A172 (cell line): ENCODE measurements at places on chromosomes 16 and 17. TPM values are rescaled to one million over a fixed set of nuclear protein-coding genes. Genes with fewer than 3 reads are reported as not detected.

GRCh38 chr17:61385577-61386236, 13.9 kb upstream of the TBX2 start:
- no peak for DNase-seq

FZD2 gene
- 18.2 and 24.4 TPM in 2 replicates for total RNA-seq

NACA2 gene
- not detected in 2 replicates for total RNA-seq

DNA sequence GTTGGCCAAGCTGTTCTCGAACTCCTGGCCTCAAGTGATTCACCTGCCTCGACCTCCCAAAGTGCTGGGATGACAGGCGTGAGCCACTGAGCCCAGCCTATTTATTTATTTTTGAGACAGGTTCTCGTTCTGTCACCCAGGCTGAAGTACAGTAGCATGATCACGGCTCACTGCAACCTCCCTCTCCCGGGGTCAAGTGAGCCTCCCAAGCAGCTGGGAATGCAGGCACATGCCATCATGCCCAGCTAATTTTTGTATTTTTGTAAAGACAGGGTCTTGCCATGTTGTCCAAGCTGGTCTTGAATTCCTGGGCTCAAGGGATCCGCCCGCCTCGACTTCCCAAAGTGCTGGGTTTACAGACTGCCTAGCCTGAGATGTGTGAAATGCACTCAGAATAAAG, 10.2 kb upstream of the SEC14L1 start:
- DNase-seq, result no peak

DNA sequence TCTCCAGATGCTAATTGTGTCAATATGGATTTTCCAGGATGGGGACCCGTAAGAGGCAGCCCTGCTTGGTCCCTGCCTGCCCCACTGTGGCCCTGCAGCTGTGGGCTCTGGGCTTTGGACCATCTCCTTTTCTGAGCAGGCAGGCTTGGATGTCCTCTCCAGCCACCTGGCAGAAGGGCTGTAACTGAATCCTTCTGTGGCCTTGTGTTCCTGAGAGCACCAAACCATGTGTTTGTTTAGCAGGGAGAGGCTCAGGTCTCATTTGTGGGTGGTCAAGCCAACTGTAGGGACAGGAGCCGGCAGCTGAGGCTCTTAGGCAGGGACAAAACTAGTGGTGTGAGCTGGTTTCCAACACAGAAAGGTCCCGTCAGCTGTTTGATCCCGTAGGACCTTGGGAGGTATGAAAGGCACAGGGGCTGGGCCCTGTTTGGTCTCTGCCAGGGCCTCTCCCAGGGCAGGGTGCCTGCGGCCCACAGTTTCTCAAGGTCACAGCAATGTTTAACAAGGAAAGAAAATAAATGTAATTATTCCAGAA, 18.5 kb downstream of the SEC14L5 start:
- DNase-seq, result no peak

GRCh38 chr16:19694989-19695388, 23.0 kb downstream of the KNOP1 start:
- DNase-seq, result no peak

GRCh38 chr16:16029431-16030011, 80.1 kb downstream of the ABCC1 start:
- DNase-seq, result no peak

DNA sequence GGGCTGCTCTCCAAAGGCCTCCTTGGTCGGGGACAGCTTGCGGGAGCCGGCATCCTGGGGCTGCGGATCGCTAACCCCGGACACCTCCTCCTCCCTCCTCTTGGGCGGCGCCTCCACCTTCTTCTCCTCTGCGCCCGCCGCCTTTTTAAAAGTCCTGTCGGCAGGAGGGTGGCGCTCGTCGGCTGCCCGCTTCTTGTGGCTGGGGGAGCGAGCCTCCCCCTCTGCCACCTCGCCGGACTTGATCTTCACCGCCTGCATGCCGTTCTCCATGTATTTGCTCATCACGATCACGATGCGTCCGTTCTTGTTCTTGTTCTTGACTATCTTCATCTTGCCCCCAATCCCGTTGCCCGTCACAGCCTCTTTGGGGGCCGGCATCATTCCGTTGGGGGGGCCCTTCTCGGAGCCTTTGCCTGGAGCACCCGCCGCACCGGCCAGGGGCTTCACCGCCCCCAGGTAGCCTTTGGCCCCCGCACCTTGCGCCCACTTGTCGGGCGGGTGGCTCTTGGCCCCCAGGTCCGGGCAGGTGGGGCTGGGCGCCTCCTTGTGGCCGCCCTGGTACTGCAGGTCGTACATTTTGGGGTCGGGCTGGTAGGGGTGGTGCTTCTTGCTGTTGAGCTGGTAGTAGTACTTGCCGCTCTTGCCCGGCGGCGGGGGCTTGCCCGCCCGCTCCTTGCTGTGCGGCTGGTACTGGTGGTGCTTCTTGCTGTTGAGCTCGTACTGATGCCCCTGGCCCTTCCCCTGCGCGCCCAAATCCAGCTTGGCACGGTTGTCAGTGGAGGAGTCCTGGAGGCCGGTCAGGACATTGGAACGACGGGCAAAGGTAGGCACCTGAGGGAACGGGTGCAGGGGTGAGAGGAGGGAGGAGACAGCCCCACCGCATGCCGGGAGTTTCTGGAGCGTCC, 4.4 kb downstream of the CBX4 start:
- no peak for DNase-seq

DNA sequence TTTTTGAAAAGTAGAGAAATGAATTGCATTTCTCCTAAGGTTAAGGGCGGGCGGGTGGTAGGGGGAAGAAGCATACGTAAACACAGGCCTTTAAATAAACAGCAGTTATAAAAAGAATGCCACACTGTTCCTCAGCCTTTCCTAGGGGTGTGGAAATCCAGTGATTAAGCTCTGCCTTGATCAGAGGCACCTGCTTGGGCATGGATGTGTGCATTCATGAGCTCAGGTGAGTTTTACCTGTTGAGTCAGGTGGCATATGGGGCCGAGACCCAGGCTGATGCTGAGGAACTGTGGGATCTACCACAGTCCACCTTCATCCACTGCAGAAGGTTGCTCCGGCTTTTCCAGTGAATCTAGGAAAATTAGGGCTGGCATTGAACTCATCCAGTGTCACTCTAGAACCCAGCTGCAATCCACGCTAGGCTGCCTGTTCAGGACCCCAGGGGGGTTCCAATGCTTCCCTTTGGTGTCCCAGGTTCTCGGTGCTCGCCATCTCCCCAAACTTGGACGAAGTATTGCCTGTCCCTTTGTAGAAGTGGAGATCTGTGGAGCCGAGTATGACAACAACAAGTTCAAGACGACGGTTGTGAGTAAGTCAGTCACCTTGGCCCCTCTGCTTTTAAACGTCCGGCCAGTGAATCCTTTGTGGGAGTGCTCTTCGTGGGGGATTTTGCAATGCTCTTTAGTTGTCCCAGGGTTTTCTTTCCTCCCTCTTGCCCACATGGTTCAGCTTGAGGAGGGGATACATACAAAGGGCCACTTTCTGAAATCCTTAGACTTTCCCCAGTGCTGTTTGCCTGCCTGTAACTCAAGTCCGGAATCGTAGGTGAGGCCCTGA, 72.7 kb downstream of the SDR42E1 start:
- no peak for DNase-seq

DNA sequence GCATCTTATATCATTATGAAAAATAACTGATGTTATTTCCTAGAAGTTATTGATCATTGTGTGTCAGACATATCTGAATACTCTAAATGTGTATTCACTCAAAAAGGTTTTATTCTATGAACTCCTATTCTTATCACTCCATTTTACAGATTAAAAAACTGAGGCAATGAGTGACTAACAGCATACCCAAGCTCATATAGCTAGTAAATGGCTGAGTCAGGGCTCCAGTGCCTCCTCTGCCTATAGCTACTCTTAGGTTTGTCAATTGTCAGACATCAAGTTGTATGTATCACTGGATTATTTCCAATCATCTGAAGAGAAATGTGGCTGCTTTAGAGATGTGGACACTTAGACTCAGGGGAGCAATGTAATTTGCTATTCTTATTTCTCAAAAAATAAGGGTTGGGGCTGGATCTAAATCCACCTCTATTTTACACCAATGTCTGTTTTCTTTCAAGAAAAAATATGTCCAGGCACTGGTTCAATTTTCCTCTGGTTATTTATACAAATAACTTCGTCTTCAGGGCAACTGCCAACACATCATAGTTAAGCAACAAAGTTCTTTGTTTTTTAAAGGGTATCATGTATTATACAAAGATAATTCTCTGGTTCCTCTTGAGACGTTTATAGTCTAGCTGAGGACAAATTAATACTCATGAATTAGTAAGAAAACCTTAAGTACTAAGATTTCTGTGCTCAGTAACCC, 328.9 kb upstream of the MAF start:
- no peak for DNase-seq

UMOD gene
- total RNA-seq, result not detected in 2 replicates

DNA sequence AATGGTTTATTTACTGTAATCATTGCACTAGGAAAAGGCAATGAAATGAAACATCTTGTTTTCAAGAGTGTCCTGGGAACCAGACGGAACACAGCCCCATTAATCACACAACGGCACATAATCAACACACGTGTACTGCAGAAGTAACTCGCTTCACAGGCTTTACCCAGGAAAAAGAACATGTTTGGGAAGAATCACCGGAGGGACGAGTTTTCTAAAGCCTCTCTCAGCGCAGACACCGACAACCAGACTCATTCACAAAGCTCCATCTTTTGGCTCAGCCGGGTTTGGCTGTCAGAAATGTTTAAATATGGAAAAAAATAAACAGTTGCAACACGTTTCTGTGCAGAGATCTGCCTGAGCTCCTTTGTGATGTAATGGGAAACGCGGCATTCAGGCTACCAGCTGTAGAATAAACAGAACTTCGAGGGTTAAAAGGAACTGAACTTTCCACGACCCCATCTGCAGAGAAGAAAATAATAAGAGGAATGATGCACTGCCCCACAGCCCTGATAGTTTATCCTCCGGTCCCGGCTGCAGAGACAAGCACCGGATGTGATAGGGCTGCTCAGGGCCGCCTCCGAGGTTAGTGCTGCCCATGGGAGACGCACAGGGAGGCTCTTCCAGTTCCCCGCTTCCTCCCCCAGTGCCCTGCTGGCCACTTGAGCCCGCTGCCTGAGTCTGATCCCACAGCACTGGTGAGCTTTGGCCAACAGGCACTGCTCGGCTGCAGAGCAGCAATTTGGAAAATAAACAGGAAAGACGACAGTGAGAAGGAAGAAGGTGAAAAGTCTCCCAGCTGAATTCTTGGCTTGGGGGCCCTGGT, 119.8 kb downstream of the HIC1 start:
- peak; percentile 68 for DNase-seq

- DNase-seq, result no peak
Observed at GRCh38 chr16:81657781-81658180, 121.3 kb upstream of the PLCG2 start.

DNA sequence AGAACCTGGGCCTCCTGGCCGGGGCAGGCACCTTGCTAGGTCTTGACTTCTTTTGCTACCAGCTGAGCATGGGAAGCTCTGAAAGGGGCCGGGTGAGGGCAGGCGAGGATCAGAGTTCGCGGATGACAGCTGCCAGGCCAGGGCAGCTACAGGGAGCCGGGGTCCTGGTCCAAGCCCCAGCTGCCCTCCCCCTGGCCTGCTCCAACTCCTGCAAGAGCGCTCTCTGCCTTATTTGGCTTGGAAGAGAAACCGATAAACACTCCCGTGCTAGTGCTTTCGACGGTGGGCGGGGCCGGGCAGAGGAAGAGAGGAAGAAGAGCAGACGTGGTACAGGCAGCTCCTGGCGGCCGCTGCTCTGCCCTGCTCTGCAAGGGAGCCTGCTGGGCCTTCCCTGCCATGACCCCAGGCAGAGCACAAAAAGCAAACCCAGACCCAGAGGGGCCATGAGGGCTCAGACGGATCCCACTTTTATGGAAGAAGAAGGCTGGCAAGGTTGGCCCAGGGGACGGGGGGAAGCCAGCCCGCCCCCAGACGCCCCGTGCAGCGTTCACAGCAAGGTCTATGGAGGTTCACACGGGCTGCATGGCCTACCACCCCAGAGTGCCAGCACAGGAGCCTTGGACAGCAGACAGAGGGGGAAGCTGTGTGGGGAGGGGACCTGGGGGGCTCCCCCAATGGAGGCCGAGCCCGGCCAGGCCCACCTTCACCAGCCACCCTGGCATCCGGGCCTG, 25.6 kb downstream of the PIEZO1 start:
- peak; percentile 59 for DNase-seq

ADAMTS18 gene
- not detected in 2 replicates for total RNA-seq

GRCh38 chr17:36493956-36494355, 7.5 kb downstream of the ZNHIT3 start:
- DNase-seq, result no peak

SHCBP1 gene
- total RNA-seq, result 66.0 and 68.8 TPM in 2 replicates

DNA sequence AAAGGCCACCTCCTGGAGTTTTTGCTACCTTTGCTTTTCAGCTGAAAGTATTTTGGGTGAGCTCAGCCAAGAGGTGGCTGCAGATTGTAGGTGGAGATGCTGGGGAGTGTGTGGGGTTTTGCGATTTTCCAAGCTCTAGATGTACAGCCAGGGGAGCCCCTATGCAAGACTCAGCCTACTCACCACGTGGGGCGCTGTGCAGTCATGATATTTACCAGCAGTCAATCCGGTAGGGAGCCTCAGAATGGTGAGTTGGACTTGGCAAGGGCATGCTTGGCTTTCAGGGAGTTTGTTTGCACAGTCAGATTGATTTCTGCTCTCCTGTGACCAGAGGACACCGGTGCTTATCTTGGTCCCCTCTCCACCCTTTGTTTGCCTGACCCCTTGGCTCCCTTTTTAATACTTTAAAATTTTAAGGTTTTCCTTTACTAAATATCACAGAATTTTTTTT, 175.3 kb downstream of the UTP18 start:
- peak; percentile 95 for DNase-seq

- no peak for DNase-seq
Observed at GRCh38 chr17:81173762-81174155, 7.7 kb upstream of the AATK start.

DNA sequence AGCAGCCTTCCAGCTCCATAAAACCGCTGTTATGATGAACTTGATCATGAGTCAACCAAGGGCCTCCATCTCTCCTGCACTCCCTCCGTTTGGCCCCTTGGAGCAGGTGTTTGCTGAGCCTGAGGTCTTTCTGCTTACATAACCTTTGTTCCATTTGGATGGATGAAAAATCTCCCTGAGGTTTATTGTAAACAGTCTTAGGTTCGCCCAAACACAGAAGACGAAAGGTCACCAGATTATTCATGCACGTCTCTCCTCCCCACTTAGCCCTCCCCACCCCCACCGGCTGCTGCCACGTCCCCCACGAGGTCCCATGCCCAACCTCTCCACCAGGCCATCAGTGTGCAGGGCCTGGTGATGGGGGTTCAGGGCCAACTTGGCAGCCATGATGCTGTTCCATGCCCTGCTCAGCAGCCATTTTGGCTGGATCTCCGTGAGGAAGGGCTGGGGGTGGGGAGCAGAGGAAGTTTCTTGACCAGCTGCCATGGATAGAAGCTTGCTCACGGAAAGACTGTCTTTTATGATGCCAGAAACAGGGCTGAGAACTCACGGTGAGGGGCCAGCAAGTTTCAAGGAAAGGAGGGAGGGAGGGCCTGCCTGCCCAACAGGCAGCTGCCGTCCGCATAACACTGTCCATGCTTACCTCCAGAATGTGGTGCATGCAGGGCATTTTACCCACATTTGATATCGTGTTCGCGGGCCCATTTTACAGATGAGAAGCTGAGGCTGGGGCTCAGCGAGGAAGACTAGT, 47.8 kb upstream of the FOXF1 start:
- DNase-seq, result no peak

PRR35 gene
- total RNA-seq, result not detected in 2 replicates

GRCh38 chr17:13030459-13031300, 12.9 kb upstream of the ELAC2 start:
- peak; percentile 50 for DNase-seq

GRCh38 chr17:5499476-5500231, 13.3 kb downstream of the MIS12 start:
- no peak for DNase-seq

TBC1D24 gene
- 8.6 and 18.0 TPM in 2 replicates for total RNA-seq

ACSF2 gene
- 40.4 and 41.0 TPM in 2 replicates for total RNA-seq

TNFSF13 gene
- total RNA-seq, result 3.7 and 4.1 TPM in 2 replicates
